H9 (cell line): ENCODE measurements at places on chromosomes 4 and X.

- peaks cover 5% of the 10 kb centered on the region; the same call in 1 of the 2 replicates for H3K4me1 ChIP-seq
- no peak overlapping the region for H3K4me3 ChIP-seq
- no peaks in the 10 kb centered on the region for H3K36me3 ChIP-seq
- no peak for DNase-seq
- no peaks in the 10 kb centered on the region for H3K27me3 ChIP-seq
Measured at GRCh38 chr4:142406917-142407501, 439.1 kb downstream of the INPP4B start.

DNA sequence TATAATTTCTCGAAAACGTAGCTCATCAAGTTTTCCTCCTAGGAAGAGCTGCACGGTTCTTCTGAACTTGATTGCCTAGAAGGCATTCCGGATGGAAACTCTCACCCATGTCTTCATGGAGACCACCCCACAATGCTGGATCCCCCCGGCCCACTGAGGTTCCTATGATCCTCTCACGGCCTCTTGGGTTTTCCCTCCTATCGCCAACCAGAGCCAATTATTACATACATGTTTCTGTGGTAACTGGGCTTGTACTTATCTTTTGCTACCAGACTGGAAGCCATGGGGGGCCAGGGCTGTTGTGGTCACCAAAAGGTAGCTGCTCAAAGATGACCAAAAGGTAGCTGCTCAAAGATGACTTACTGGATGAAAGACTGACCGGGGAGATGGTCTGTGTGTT is 131.5 kb downstream of the AFAP1 start:
- no peaks in the 10 kb centered on the region for H3K27me3 ChIP-seq
- DNase-seq, result no peak
- H3K4me1 ChIP-seq, result peaks cover 4% of the 10 kb centered on the region
- no peak overlapping the region for H3K4me3 ChIP-seq

DNA sequence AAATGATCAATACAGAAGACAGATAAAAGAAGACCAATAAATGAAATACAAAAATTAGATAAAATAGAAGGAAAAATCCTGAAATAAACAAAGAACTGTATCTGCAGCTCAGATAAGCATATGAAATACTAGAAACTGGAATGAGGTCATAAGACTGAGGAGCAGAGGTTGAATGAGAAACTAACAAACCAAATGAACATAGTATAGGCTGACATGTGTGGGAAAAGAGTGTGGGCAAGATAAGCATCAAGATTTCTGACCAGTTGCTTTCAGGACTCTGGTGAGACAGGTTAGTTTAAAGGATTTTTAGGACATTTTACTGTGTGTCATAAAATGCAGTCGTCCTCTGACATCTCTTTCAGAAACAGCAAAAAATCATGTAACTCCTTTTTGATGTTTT is 2073.2 kb upstream of the TENM3 start:
- no peaks in the 10 kb centered on the region for H3K27me3 ChIP-seq
- no peak for DNase-seq
- no peaks in the 10 kb centered on the region for H3K36me3 ChIP-seq

DNA sequence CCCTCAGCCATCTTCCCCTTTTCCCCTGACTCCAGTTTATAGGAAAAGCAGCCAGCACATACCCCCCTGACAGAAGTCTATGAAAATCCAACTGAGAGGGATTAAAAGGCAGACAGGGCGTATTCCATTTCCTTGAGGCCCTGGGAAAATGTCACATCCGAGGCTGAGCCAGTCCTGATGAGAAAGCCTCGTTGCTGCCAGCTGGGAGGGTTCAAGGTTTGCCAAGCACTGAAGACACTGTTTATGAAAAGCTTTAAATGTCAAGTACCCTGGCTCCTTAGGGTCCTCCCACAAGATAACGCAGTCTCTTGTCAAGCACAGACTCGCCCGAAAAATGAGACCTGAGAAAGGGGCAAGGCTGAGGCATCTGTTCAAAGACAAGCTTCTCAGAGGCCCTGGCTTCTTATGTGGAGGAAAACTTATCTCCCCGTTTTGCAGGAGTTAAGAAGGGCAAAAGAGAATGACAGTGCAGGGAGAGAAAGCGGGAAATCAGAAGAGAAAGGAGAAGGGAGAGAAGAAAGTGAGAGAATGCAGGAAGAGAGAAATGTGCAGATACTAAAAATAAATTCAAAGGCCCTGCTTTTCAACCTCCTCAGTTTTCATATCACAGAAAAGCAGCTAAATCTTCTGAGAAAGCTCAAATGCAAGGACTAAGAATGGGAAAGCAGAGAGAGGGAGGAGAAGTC is 44.7 kb downstream of the SCD5 start:
- H3K4me1 ChIP-seq, result no peaks in the 10 kb centered on the region
- no peak overlapping the region for H3K27ac ChIP-seq
- no peak for DNase-seq
- no peaks in the 10 kb centered on the region for H3K36me3 ChIP-seq

DNA sequence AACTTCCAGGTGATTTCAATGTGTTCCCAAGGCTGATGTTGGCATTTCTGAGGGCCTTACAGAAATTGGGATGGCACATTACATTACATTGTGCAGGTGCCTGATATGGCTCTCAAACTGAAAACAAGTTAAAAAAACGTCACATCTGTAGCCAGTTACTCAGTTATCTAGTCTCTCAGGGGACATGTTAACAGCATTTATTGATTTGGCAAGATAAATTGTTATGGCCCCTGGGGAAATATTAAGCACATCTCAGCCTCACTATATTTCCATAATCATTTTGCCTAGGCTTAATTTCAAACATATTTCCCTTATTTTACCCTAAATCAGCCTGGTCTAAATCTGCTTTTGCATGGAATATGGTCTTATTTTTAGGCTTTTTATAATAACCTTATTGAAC is 290.0 kb downstream of the IL15 start:
- H3K4me3 ChIP-seq, result no peak overlapping the region
- H3K27me3 ChIP-seq, result no peaks in the 10 kb centered on the region
- H3K4me1 ChIP-seq, result no peaks in the 10 kb centered on the region
- no peaks in the 10 kb centered on the region for H3K36me3 ChIP-seq
- no peak for DNase-seq
- no peak overlapping the region for H3K27ac ChIP-seq

DNA sequence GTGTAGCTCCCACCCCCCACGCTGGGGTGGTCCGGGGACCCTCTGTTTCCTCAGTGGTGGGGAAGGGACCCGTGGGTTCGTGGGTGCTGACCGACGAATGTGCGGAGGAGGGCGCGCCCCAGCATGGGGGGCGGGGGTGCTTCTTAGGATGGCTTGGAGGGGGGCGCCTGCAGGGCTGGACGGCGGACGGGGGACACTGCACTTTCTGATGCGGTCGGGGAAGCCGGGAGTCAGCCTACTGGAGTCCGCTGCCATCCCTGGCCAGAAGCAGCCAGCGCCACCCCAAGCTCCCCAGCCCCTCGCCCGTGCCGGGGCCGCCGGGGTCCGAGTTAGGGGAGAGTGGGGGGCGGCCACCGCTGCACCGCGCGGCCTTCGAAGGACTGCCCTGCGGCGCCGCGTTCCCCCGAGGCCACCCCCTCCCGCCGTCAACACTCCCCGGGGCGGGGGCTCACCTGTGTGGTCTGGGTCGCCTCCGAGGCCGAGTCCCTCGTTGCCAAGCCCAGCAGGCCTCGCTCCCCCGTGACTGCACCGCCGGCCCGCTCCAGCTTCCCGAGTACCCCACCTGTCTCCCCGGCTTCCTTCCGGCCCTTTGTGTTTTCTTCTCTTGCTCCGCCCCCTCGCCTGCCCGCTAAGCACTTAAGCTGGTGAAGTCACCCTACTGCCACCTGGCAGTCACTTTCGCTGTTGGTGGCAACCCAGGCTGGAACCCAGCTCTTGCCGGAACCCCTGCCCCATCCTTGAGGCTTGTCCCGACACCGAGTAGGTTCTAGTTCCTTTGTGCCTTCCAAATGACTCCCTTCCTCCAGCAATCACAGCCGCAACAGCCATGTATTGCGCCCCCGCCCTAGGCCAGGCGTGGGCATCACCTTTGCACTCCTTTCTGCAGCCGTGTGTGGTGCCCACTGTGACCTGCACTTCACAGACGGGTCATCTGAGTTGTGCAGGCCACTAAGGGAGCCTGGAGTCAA is at the start of gene OCIAD2:
Gene OCIAD2 (minus strand): TSS at position 569 of the 968 bp plus-strand sequence. CDS start 2,225 bp downstream, outside the sequence.
- peaks cover 4% of the 10 kb centered on the region for H3K4me1 ChIP-seq
- no peaks in the 10 kb centered on the region for H3K27me3 ChIP-seq
- peak within 1 kb of the TSS; percentile 88 for H3K4me3 ChIP-seq
- peaks cover 17% of the 10 kb centered on the region; the same call in 2 of the 3 replicates for H3K36me3 ChIP-seq
- no peak within 1 kb of the TSS for H3K27ac ChIP-seq

DNA sequence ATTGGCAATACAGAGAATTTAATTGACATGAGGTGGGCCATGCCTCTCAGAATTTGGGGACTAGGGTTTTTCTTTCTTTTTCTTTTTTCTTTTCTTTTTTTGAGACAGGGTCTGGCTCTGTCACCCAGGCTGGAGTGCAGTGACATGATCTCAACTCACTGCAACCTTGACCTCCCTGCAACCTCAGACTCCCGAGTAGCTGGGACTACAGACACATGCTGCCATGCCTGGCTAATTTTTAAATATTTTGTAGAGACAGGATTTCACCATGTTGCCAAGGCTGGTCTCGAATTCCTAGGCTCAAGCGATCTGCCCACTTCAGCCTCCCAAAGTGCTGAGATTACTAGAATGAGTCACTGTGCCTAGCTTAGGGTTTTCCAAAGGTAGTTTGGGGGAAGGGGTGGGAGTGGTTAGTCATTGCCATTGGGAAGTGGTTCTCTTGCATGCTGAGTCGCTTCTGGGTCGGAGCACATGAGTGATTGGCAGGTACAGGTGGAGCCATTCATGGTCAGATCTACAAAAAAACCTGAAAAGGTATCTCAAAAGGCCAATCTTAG is 54.5 kb downstream of the MID2 start:
- H3K4me3 ChIP-seq, result no peak overlapping the region
- no peak for DNase-seq
- H3K27ac ChIP-seq, result no peak overlapping the region
- no peaks in the 10 kb centered on the region for H3K27me3 ChIP-seq

DNA sequence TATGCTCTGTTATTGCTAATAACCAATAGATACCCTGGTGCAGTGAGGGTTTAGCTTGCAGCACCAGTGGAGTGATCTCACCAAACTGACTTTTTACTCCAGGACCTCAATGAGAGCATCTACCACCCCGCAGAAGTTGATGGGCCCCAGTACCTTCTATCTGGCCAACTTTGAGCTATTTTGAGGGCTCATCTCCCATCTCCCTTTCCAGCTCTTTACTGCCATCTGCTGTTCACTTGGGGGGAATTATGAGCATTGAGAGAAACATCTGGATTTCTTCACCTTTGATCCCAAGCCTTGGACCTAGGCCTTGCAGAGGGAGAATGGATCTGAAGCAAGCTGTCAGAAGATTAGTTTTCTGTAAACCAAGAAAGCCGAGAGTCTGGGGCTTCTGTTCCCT is 143.6 kb downstream of the TMEM164 start:
- H3K4me3 ChIP-seq, result no peak overlapping the region
- H3K4me1 ChIP-seq, result peaks cover 3% of the 10 kb centered on the region; the same call in 1 of the 2 replicates
- H3K27ac ChIP-seq, result no peak overlapping the region
- H3K27me3 ChIP-seq, result no peaks in the 10 kb centered on the region
- no peaks in the 10 kb centered on the region for H3K36me3 ChIP-seq
- DNase-seq, result no peak

- no peaks in the 10 kb centered on the region for H3K4me1 ChIP-seq
- no peak for DNase-seq
- peaks cover 5% of the 10 kb centered on the region for H3K36me3 ChIP-seq
Measured at GRCh38 chr4:19791422-19792123, 460.1 kb upstream of the SLIT2 start.

DNA sequence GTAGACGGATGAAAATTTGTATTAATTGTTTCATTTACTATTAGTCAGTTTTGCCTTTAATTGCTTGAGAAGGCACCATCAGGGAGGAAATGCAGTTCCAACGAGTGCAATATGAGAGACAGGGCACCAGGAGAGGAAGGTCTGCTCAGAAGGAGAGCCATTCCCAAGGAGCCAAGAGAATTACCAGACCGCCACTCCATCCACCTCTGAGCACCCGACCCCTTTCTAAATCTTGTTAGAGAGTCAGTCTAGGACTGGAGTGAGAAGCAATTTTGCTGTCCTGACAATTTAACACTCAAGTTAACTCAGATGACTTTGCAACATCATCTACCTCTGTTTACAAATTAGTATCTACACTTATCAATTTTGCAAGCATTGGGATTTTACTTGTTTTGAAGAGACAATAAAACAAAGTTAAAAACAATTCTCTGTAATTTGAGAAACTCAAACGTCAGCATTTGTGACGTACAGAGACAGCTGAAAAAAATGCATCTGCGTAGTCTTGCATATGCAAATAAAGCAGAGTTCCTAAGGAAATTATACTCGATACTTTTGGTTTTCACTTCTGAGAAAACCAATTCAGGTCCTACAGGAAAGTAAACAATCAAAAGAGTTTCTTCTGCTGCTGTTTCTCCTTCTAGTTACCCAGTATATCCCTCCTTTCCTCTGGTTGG is 1704.7 kb upstream of the TENM3 start:
- no peak overlapping the region for H3K27ac ChIP-seq
- peaks cover 3% of the 10 kb centered on the region; the same call in 1 of the 2 replicates for H3K4me1 ChIP-seq

- peaks cover 4% of the 10 kb centered on the region; the same call in 1 of the 2 replicates for H3K4me1 ChIP-seq
- peaks cover 43% of the 10 kb centered on the region for H3K36me3 ChIP-seq
- DNase-seq, result peak; percentile 39
- H3K27me3 ChIP-seq, result no peaks in the 10 kb centered on the region
Measured at GRCh38 chr4:2928242-2929176, 34.7 kb downstream of the NOP14 start.

DNA sequence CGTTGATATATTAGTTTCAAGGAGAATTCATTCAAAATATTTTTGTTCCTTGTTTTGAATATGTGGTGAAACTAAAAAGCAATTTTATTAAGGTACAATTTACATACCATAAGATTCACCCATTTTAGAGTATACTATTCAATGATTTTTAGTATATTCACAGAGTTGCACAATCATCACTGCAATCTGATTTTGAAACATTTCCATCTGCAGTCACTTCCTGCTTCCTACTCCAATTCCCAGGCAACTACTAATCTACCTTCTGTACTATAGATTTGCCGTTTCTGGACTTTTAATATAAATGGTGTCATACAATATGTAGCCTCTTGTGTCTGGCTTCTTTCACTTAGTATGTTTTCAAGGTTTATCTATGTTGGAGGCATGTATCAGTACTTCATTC is 71.3 kb downstream of the SLC9A7 start:
- DNase-seq, result no peak
- H3K4me3 ChIP-seq, result no peak overlapping the region
- no peaks in the 10 kb centered on the region for H3K36me3 ChIP-seq
- no peaks in the 10 kb centered on the region for H3K27me3 ChIP-seq
- no peaks in the 10 kb centered on the region for H3K4me1 ChIP-seq
